ENCODE measurements at places on chromosomes 12 and 14. TPM values are rescaled to one million over a fixed set of nuclear protein-coding genes. Genes with fewer than 3 reads are reported as not detected.

DNA sequence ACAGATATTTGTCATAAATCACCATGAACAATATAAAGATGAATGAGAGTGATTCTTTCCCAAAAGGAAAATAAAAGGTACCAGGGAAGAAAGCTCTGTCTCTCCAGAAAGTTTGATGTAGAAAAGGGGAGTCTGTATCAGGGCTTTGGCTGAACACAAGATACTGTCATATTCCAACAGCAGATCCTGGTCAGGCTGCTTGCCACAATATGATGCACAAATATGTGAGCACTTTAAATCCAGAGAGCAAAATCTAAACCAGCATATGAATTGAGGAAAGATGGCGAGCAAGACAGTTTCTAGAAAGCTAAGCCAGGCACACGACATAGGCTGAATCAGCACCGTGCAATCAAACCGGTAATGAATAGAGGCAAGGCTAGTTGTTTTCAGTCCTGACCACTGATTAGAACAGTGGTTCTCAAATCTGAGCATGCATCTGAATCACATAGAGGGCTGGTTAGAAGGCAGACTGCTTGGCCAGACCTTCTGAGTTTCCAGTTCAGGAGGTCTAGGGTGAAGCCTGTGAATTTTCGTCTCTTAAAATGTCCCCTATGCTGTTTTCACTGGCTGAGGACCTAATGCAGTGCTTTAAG lies 60.7 kb downstream of the PLCZ1 start:
- no peaks in the 10 kb centered on the region for H3K27me3 ChIP-seq
- no peaks in the 10 kb centered on the region for H3K36me3 ChIP-seq
- no peaks in the 10 kb centered on the region for H3K4me1 ChIP-seq
- DNase-seq = no peak

DNA sequence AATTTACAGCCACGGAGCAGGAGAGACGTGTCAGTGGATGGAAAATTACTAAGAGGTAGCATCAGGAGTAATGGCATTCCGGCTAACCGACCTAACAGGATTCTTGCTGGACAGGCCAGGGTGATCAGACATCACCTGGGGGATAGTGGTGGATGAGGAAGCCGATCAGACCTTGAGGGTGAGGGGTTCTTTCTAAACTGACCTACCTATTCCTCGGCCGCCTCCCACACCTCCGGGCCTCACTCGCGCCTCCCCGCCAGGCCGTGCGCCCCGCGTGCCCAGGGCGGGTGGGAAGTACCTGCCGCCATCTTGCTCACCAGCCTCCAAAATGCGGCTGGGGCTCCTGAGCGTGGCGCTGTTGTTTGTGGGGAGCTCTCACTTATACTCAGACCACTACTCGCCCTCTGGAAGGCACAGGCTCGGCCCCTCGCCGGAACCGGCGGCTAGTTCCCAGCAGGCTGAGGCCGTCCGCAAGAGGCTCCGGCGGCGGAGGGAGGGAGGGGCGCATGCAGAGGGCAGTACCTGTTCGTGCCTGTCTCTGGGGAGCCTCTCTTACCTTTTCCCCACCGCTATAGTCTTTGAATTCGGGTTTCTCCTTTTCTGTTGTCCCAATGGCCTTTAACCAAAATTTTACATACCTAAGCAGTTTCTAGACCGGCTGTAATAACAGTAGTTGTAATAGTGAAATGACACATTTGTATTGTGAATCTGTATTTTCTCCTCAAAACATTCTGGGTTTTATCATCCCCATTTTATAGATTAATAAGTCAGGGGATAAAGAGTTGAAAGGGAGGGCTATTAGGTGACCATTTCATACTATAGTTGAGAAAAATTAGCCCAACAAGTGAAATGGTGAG lies at the start of gene TMPRSS12:
Gene TMPRSS12 (plus strand): TSS at position 290 of the 857 bp plus-strand sequence. CDS start 39 bp downstream, at position 329.
- no peaks in the 10 kb centered on the region for H3K27me3 ChIP-seq
- H3K4me3 ChIP-seq = no peak within 1 kb of the TSS
- no peak for DNase-seq
- no peaks in the 10 kb centered on the region for H3K36me3 ChIP-seq
- no peak within 1 kb of the TSS for H3K27ac ChIP-seq

DNA sequence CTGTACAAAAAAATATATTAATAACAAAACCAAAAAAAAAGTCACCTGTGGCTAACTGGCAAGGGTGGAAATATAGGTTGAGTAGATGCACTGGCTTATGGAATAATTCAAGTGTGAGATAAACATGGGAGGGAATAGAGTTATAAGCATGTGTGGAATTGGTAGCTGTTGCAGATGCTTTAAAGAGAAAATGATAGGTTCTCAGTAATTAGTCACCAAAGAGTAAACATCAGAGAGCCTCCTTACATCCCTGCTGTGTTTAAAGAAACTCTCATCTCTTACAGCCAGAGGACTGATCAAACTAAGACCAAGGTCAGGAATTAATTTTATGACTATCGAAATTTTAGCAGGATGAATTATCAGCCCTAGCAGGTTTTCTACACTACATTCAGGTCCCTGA lies 70.5 kb downstream of the EGLN3 start:
- no peak for DNase-seq
- H3K27me3 ChIP-seq = no peaks in the 10 kb centered on the region
- H3K4me1 ChIP-seq = no peaks in the 10 kb centered on the region
- no peak overlapping the region for H3K27ac ChIP-seq
- H3K4me3 ChIP-seq = no peak overlapping the region

GRCh38 chr14:86865934-86866333 lies 1127.0 kb downstream of the GALC start:
- no peak overlapping the region for H3K27ac ChIP-seq
- H3K27me3 ChIP-seq = no peaks in the 10 kb centered on the region
- H3K4me1 ChIP-seq = no peaks in the 10 kb centered on the region

- H3K4me3 ChIP-seq = no peak overlapping the region
- H3K27me3 ChIP-seq = no peaks in the 10 kb centered on the region
- H3K36me3 ChIP-seq = no peaks in the 10 kb centered on the region
- no peak overlapping the region for H3K27ac ChIP-seq
These were observed 259.9 kb upstream of the DDHD1 start for GRCh38 chr14:53412819-53413675.

- H3K36me3 ChIP-seq = no peaks in the 10 kb centered on the region
- no peaks in the 10 kb centered on the region for H3K4me1 ChIP-seq
- H3K27ac ChIP-seq = no peak overlapping the region
- no peak for DNase-seq
- H3K4me3 ChIP-seq = no peak overlapping the region
These were observed 192.9 kb downstream of the SEC23A start for GRCh38 chr14:38910092-38910491.

DNA sequence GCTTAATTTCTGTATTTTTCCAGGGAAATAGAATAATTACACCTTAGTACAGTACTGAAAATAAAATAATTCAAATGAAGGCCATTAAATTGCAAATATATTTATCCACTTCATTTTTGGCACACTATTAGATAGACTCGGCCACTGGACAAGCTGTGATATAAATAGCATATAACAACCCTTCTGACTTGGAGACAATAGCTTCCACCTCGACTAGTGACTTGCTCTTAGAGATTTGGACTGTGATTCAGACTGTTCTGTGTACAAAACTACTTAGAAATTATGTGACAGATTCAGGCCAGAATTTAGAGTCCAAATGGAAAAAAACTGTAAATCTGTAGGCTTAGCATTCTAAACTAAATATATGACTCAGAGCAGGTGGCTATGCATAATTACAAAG lies 949.9 kb downstream of the LRFN5 start:
- no peaks in the 10 kb centered on the region for H3K27me3 ChIP-seq
- H3K4me1 ChIP-seq = no peaks in the 10 kb centered on the region
- no peak overlapping the region for H3K4me3 ChIP-seq
- DNase-seq = no peak
- no peak overlapping the region for H3K27ac ChIP-seq

GRCh38 chr14:50575769-50576168 lies 15.8 kb downstream of the ATL1 start:
- peaks cover 11% of the 10 kb centered on the region for H3K4me1 ChIP-seq
- no peak for DNase-seq
- no peaks in the 10 kb centered on the region for H3K27me3 ChIP-seq

- H3K27me3 ChIP-seq = no peaks in the 10 kb centered on the region
- H3K27ac ChIP-seq = no peak overlapping the region
- H3K4me1 ChIP-seq = peaks cover 21% of the 10 kb centered on the region
- H3K4me3 ChIP-seq = no peak overlapping the region
These were observed 280.8 kb downstream of the ZFP36L1 start for GRCh38 chr14:68512088-68512487.

GDF3 gene
- total RNA-seq = not detected

HOXC9 gene
- total RNA-seq = 5.2 TPM

ACVRL1 gene
- not detected for total RNA-seq

LRIG3 gene
- total RNA-seq = 41.5 TPM

ST8SIA1 gene
- 4.7 TPM for total RNA-seq

All from MCF 10A (cell line).